ENCODE measurements at places on chromosomes 3 and 15. TPM values are rescaled to one million over a fixed set of nuclear protein-coding genes. Genes with fewer than 3 reads are reported as not detected.

The REC114 gene
- not detected for total RNA-seq

The CCNB2 gene
- total RNA-seq, result 0.33 TPM

- DNase-seq, result no peak
These were observed 33.3 kb upstream of the PAQR5 start for GRCh38 chr15:69265347-69265955.

DNA sequence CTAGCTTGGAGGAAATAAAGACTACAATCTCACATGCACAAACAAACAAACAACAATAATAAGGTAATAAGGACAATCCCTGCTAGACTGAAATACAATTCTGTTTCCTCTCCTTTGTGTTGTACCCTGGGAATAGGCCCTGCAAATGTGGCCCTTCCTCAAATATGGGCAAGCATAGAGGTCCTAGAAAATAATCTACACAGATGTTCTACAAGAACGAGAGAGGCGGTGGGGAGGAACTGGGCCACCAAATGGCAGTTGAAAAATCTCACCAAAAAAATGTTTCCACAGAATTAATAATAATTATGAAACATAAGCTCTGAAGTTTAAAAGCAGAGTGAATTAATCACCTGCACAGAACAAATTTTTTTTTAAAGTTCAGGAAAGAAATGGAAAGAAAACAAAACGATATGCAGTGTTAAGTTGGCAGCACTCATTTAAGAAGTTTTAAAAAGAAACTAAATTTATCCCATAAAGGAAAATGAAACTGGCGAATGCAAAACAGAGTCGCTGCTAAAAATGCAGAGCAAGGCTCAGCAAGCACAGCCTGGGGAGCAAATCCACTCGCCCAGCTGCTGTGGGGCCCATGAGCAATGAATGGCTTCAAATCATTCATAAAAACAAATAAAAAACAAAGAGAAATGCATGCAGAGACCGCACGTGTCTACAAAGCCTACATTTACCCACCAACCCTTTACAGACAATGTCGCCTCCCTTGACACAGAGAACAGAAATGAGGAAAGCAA, 475.4 kb downstream of the OCA2 start:
- DNase-seq, result no peak

DNA sequence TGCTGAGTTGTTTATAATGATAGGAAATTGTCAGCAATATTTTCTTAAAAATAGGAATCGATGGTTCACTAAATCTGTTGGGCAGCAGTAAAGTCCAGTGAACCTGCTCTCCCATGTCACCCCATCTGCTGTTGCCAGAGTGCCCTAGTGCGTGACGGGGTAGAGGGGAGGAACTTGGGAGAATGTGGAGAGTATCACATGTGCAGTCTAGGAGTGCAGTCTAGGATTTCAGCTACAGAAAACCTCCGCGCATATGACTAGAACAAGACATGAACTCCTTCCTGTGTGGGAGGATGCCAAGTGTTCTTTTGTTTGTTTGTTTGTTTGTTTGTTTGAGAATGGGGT, 74.6 kb upstream of the ACAD9 start:
- DNase-seq, result peak; percentile 88
